ENCODE measurements at places on chromosomes 4 and X. TPM values are rescaled to one million over a fixed set of nuclear protein-coding genes. Genes with fewer than 3 reads are reported as not detected.

Gene SASH3
- 11.4 TPM for polyA plus RNA-seq

Gene ASB12
- 0.52 TPM for polyA plus RNA-seq

- no peak for DNase-seq
Measured at GRCh38 chrX:146041741-146042140, 224.1 kb downstream of the SLITRK2 start.

- DNase-seq = no peak
Measured at GRCh38 chrX:68650491-68650890, 3.0 kb downstream of the STARD8 start.

Gene DCK
- 20.3 TPM for polyA plus RNA-seq

GRCh38 chr4:118265312-118266144, 87.3 kb downstream of the PRSS12 start:
- peak; percentile 73 for DNase-seq

- DNase-seq = no peak
Measured at GRCh38 chr4:180430283-180430682, 1812.9 kb upstream of the TENM3 start.

- DNase-seq = no peak
Measured at GRCh38 chr4:1082215-1083182, 30.9 kb downstream of the RNF212 start.

DNA sequence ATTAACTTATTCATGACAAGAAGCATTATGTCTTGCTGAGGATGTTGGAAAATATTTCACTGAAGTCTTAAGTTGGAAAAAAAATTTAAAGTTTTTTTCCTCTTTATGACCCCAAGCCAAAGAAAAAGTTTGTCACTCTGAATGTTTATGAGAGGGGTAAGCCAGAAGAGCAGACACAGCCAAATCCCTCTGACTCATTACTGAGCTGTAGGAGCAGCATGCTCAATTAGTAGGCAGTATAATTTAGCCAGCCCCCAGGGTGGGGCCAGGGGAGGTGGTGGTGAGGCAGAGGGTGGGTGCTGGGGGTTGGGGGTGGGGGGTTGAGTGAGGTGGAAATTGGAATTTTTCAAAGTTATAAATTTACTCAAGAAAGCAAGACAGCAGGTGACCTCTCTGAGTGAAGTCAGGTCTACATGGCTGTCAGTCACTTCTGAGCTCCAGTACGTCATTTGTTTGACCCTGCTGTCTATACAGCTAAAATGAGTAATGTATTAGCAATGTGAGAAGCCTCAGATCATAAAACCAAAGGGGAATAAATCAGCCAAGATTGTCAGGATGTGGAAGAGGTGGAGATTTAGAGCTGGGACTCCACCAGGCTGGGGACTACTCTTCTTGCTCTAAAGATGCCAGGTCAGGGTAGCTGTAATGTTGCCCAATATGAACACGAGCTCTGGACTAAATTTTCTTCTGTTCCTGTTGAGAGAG, 98.8 kb upstream of the NDP start:
- DNase-seq = no peak

DNA sequence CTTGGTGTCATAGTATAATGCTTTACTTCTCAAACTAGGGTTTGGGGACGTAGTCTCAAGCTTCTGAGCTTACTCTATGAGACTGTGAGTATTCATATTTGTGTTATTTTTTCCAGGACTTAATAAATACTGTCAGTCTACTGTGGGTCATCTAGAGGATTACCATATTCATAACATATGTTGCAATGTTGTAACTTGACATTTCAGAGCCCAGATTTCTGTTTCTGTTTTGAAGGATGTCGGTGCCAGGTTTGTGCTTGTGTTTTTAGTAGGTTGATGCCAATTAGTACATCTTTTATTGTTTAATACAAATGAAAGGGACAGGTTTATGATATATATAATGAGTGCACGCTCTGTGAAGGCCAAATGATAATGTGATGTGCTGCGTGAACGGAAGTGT, 69.6 kb downstream of the SPANXN4 start:
- DNase-seq = no peak

Measured in large intestine (tissue), 12 donors.